Uterine smooth muscle cell (primary cell): ENCODE measurements at places on chromosomes 13 and 19. TPM values are rescaled to one million over a fixed set of nuclear protein-coding genes. Genes with fewer than 3 reads are reported as not detected.

Gene KLHL1
- not detected in 2 replicates for total RNA-seq

Gene SLC7A10
- not detected in 2 replicates for total RNA-seq

Gene TMEM145
- 0.50 and 0.77 TPM in 2 replicates for total RNA-seq

Gene MAP4K1
- 0.55 TPM in 1 of 2 replicates, not detected in the other for total RNA-seq

Gene CD37
- total RNA-seq = 0.12 TPM in 1 of 2 replicates, not detected in the other

Gene DIRAS1
- total RNA-seq = 1.9 and 4.2 TPM in 2 replicates

Gene NLRP9
- total RNA-seq = not detected in 2 replicates

Gene ZNF93
- total RNA-seq = 4.9 and 9.3 TPM in 2 replicates

Gene JAK3
- 0.55 and 1.5 TPM in 2 replicates for total RNA-seq

Gene LILRA6
- total RNA-seq = not detected in 2 replicates

Gene TRPM4
- total RNA-seq = 10.2 and 17.1 TPM in 2 replicates

Gene RBM26
- total RNA-seq = 22.0 and 28.2 TPM in 2 replicates
